ENCODE measurements at places on chromosomes 3 and 15.

- DNase-seq = no peak
Observed at GRCh38 chr3:64331605-64332004, 106.3 kb upstream of the PRICKLE2 start.

DNA sequence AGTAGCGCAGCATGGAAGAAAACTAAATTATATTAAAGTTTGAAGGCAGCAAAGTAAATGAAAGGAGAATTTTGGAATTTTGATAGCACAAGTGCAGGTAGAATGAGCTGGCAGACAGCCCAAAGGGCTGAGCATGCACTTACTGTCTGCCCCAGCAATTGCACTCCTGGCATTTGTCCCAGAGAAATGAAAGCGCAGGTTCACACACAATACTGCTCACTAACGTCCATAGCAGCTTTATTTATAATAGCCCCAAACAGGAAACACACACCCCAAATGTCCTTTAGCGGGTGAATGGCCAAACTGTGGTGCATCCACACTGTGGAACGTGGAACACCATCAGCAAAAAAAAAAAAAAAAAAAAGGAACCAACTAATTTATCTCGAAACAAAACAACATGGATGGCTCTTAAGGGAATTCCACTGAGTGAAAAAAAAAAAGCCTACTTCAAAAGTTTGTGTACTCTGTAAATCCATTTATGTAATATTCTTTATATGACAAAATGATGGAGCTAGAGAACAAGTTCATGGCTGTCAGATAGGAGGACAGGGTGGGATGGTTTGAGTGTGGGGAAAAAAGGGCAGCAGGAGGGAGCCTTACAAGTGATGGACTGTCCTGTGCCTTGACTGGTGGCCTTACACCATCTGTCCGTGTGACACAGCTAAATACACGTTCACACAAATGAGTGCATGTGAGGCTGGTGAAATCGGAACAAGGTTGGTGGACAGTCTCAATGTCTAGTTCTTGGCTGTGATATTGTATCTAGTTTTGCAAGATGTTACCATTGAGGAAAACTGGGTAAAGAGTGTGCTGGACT lies 6.0 kb upstream of the TM2D3 start:
- DNase-seq = no peak

DNA sequence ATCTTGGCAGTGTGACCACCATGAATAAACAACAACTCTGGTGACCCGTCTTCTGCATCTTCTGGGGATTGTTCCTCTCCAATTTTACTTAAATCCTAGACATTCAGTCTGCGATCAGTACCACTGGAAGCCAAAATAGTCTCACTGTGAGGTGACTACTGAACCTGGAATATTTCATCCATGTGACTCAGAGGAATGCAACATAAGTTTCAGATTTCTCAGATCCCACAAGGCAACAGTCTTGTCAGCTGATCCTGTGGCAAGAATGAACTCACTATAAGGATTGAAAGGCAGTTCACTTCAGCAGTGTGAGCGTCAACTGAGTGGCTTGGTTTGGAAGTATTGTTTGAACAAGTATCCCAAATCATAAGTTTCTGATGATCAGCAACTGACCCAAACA lies 13.2 kb downstream of the NSUN3 start:
- DNase-seq = no peak

- no peak for DNase-seq
Observed at GRCh38 chr15:41581110-41581509, 22.1 kb downstream of the TYRO3 start.

DNA sequence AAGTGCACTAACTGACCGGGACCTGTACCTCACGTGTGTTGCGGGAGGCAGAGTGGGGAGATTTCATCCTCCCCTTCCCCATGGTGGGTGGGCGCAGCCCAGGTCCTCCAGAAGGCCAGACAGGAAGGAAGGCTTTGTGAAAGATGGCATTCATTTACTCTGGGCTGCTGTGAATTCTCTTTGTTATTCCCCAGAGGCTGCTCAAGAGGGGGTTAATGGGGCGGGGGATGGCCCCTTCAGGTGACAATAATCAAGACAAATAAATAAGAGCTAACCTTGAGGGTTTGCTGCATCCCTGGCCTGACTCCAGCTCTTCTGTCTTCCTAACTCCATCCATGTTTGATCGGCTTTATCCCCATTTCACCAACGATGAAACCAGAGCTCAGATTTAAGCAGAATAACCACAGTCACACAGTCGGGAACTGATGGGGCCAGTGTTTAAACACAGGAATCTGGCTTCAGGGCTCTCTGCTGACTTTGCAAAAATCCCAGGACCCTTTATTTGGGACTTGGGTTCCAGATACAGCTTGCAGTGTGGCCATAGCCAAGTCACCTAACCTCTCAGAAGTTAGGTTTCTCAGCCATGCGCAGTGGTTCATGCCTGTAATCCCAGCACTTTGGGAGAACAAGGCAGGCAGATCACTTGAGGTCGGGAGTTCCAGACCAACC lies 16.5 kb downstream of the PIF1 start:
- DNase-seq = no peak

- no peak for DNase-seq
Observed at GRCh38 chr15:70562906-70563305, 200.5 kb downstream of the UACA start.

GRCh38 chr3:51374456-51374855 lies 10.6 kb upstream of the MANF start:
- DNase-seq = no peak

- no peak for DNase-seq
Observed at GRCh38 chr3:186261638-186262037, 100.4 kb downstream of the DGKG start.

GRCh38 chr15:58486062-58486461 lies 54.3 kb downstream of the LIPC start:
- DNase-seq = no peak

GRCh38 chr3:126959921-126960603 lies 22.9 kb upstream of the PLXNA1 start:
- DNase-seq = no peak

DNA sequence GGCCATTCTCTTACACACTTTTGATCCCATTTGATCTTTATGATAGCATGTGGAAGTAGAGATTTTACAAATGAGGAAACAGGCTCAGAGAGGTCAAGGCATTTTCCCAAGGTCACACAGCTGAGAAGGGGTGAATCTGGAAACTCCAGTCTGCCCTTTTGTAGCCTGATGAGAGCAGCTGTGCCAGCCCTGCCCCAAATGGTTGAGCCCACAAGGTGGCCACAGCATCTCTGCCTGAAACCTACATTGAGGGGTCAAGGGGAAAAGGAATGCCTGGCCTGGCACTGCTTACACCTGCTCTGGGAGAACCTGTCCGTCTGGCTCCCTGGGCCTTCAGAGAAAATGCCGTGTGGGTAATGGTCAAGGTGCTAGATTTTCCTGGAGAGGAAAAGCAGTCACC lies 200.2 kb upstream of the LINGO1 start:
- no peak for DNase-seq

- DNase-seq = no peak
Observed at GRCh38 chr3:32249184-32249782, 10.8 kb downstream of the CMTM8 start.

GRCh38 chr3:31077826-31078225 lies 183.4 kb upstream of the GADL1 start:
- DNase-seq = no peak

DNA sequence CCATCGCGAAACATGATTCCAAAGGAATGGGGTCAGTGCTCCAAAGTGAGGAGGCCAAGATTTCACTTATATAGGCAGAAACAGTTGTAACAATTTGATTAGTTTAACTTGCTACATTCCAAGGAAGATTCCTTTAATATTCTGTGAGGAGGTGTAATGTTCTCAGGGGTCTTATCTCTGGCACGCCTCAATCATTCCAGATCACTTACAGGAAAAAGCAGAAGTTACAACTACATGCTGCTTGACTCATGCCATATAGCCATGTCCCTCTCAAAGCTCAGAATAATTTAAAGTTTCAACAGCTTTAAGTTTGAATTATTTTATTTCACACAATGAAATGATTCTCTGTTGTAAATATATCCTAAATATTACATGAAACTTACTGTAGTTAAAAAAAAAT lies 3.5 kb upstream of the FYTTD1 start:
- no peak for DNase-seq

DNA sequence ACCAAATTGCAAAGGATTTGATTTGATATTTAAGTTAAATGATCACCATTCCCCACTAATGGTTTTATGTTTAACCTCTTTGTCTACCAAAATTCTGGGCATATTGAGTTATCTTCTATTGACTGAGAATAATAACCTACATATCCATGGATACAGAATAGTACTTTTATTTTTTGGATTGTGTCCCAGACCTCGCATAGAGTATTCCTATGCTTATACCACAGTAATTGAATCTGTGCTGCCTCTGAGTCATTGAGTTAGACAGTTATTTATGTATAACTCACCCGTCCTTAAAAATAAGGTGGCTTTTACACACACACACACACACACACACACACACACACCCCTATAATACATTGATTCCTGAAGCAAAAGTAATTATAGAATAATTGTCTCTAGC lies 690.1 kb upstream of the BCHE start:
- no peak for DNase-seq

DNA sequence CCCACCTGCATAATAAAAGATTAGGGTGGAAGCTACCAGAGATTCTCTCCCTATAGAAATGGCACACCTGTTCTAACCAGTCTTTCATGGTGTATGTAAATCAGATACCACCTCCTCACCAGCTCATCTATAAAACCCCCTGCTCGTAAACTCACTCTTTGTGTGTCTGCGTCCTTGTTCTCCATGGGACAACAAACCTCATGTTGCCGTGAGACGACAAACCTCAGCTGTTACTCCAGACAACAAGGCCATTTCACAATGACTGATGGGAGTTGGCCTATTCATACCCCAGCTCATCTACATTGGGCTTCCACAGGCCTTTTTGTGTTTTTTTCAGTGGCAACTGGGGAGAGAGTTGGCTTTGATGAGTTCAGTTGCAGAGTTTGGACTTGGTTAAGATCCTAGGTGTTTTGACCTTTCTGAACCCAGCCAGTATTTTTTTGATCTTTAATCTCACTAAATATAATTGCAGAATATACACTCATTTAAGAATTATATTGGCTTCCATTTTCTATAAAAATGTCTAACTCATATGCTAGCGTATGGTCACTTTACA lies 96.6 kb upstream of the LRIG1 start:
- DNase-seq = no peak

GRCh38 chr15:40512440-40512839 lies 41.7 kb downstream of the CHST14 start:
- DNase-seq = no peak

- no peak for DNase-seq
Observed at GRCh38 chr3:29644261-29644660, 363.4 kb downstream of the RBMS3 start.

DNA sequence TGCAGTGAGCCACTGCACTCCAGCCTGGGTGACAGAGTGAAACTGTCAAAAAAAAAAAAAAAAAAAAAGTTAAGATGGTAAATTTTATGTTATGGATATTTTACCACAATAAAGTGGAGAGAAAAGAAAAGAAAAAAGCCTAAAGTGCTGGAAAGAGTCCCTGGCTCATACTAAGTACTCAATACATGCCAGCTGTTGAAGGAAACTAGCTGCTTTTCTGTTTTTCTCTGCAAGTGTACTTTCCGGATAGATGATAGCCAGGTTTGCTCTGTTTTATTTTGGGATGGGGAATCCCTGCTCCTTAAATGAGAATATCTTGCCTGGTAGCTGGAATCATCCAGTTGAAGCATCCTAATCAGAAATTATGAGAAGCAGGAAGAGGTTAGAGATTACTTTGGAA lies 10.9 kb downstream of the EID1 start:
- DNase-seq = no peak

DNA sequence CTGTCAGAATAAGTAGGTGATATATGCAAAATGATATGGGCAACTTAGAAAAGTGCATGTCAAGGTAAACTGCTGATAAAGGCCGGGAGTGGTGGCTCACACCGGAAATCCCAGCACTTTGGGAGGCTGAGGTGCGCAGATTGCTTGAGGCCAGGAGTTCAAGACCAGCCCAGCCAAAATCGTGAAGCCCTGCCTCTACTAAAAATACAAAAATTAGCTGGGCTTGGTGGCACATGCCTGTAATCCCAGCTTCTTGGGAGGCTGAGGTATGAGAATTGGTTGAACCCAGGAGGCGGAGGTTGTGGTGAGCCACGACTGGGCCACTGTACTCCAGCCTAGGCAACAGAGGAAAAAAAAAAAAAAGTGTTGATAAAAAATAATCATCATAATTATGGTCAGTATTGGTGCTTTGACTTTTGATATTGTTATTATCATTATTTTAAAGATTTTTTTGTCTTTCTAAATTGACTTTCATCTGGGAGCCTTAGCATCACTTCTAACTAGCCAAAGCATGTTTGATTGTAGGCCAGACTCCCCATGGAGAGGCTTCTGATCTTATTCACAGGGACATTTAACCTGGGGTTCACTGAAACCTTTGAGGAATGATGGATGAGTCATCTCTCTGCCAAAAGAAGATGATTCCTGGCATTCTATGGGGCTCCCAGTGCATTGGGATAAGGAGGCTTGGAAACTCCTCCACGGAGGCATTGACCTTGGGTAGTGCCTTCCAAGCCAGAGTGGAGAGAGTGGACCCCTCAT lies 5.6 kb downstream of the ZBTB38 start:
- DNase-seq = no peak

DNA sequence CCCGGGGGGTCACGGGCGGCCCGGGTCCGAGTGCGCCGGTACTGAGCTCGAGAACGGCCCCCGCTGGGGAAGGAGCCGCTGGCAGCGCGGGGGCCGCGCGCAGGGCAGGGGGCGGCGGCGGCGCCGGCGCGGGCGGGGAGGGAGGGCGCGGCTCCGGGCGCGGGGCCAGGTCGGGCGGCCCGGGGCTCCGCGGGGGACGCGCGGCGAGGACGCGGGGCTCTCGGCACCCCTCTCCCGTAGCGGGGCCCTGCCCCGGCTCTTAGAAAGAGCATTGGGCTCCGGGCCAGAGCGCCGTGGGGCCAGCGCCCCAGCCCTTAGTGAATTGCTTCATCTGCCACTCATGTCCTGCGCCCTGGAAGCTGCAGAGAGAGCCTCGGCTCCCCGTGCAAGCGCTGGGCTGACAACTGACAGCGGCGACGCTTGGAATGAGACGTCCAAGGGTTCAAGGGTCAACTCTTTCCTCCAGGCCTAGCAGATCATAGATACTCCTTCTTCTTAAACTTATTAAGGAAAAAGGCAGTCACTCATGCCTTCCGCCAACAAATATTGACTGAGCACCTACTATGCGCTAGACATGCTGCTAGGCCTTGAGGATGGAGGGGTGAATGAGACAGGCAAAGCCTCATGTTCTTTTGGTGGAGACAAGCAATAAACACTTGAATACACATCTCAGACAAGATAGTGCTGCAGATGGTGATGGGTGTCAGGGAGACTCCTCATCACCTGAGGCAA lies 140.8 kb downstream of the SMAD6 start:
- peak; percentile 46 for DNase-seq

GRCh38 chr3:186053954-186054791 lies 54.7 kb downstream of the ETV5 start:
- no peak for DNase-seq

GRCh38 chr3:142226474-142226873 lies 1.1 kb upstream of the GK5 start:
- DNase-seq = no peak

Measured in thoracic aorta (tissue), 2 donors.